ENCODE measurements at places on chromosomes 7 and 10.

DNA sequence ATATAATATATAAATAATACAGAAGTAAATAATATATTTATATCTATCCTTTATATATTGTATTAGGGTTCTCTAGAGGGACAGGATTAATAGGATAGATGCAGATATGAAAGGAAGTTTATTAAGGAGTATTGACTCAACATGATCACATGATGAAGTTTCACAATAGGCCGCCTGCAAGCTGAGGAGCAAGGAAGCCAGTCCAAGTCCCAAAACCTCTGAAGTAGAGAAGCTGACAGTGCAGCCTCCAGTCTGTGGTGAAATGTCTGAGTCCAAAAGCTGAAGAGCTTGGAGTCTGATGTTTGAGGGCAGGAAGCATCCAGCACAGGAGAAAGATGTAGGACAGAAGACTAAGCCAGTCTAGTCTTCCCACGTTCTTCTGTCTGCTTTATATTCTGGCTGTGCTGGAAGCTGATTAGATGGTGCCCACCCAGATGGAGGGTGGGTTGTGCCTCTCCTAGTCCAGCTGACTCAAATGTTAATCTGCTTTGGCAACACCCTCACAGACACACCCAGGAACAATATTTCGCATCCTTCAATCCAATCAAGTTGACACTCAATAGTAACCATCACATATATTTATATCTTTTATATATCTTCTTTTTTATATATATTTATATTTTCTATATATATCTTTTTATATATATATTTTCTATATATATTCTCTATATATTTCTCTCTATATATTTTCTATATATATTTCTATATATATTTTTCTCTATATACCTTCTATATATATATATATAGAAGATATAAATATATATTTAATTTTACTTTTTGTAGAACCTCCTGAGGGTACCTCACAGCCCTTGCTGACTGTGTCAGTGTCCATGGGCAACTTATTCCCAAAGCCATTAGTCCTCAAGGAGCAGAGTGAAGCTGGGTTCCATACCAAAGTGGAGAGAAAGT, 24.6 kb upstream of the AKR1B10 start:
- no peaks in the 10 kb centered on the region for H3K27me3 ChIP-seq
- H3K4me3 ChIP-seq, result no peak overlapping the region
- H3K27ac ChIP-seq, result no peak overlapping the region
- no peak for DNase-seq

DNA sequence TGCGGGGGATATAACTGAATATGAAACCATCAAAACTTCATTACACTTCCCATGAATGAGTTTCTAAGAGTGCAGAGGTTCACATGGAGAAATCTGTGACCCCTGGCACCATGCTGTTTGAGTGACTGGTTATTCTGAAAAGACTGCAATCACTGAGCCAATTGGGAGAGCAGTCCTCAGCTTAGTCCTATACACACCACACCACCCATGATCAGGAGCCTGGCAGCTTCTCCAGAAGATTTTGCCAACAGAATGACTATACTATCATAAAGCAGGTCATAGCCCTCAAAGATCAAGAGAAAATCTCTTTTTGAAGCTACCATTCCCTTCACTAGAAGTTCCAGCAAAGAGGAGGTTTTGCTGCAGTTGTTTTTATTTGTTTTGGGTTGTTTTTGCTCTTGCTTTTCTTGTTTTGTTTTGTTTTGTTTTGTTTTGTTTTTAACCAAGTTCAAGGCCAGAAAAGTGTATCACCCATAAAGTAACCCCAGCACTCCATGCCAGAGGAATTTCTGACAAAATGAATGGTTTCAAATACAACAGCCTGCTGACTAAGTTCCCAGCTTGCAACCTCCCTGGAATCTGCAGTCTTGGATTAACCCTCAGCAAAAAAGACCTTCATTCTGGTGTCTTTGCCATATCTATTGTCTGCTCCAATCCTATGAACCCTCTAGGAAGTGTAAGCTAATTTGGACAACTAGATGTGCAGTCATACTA, 19.7 kb upstream of the HGF start:
- H3K36me3 ChIP-seq, result no peaks in the 10 kb centered on the region
- H3K4me3 ChIP-seq, result no peak overlapping the region
- H3K4me1 ChIP-seq, result no peaks in the 10 kb centered on the region
- H3K27me3 ChIP-seq, result no peaks in the 10 kb centered on the region

DNA sequence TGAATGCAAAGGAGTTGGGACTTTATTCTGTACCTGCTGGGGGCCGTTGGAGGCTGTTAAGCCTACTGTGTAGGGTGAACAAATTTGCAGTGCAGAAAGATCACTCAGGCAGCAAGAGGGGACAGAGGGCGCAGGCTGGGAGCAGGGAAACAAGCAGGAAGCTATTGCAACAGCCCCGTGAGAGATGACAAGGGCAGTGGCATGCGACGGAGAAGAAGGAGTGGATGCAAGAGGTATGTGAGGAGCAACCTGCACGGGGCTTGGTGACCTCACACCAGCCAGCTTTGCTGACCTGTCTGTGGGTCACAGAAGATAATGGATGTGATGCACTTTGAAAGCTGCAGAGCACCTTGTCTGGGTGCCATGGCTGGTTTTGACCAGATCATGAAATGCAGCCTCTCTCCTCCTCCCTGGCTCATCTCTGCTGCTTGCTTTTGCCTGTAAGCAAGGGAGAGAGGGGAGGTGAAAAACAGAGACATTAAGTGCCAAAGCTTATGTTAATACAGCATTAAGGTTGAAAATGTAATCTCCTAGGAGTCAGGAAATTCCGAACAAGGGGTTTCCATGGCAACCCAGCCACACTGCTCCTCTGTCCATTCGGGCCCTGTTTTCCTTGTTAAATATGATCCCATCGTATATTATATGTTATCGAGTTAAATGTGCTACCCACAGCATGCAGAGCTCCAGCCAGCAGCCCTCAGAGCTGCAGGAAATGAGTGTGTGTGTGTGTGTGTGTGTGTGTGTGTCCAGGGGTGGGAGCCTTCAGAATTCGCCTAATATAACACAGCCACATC, 314.3 kb upstream of the ZMIZ1 start:
- H3K4me1 ChIP-seq, result peaks cover 16% of the 10 kb centered on the region
- no peak overlapping the region for H3K4me3 ChIP-seq
- no peak overlapping the region for H3K27ac ChIP-seq
- no peaks in the 10 kb centered on the region for H3K27me3 ChIP-seq
- no peaks in the 10 kb centered on the region for H3K36me3 ChIP-seq

GRCh38 chr7:100211342-100211780, 8.4 kb upstream of the PVRIG start:
- H3K4me3 ChIP-seq, result no peak overlapping the region
- no peak for DNase-seq
- no peaks in the 10 kb centered on the region for H3K36me3 ChIP-seq
- no peaks in the 10 kb centered on the region for H3K27me3 ChIP-seq
- no peak overlapping the region for H3K27ac ChIP-seq

GRCh38 chr10:131876017-131876416, 24.8 kb upstream of the PPP2R2D start:
- H3K36me3 ChIP-seq, result no peaks in the 10 kb centered on the region
- no peak for DNase-seq
- no peak overlapping the region for H3K27ac ChIP-seq
- no peak overlapping the region for H3K4me3 ChIP-seq
- no peaks in the 10 kb centered on the region for H3K27me3 ChIP-seq

DNA sequence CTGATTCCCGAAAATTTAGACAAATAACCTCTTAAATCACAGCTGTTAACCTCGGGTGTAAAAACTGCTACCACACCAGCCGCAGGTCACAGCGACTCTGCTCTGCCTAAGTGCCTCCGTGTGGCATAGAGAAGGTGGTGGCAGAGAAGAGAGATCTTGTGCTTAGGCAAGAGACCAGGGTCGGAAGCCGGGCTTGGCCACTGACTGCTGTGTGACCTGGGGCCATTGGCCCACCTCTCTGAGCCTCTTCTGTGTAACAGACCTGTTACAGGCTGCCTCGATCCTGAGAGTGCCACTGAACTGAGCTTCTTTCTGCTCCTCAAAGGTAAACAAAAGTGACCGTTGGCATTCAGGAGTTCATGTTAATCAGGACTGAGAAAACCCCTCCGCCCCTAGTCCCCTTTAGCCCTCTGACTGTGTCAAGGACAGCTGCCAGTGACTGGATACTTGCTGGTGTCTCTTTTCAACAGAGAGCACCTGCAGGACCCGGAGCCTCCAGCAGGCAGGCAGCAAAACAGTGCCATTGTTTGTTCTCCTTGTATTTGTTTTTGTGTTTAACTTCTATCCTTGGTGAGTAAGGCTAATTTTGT, 36.5 kb downstream of the ZMIZ1 start:
- H3K36me3 ChIP-seq, result peaks cover 13% of the 10 kb centered on the region
- no peak overlapping the region for H3K4me3 ChIP-seq
- DNase-seq, result no peak
- H3K27ac ChIP-seq, result peak overlapping the region; percentile 81

DNA sequence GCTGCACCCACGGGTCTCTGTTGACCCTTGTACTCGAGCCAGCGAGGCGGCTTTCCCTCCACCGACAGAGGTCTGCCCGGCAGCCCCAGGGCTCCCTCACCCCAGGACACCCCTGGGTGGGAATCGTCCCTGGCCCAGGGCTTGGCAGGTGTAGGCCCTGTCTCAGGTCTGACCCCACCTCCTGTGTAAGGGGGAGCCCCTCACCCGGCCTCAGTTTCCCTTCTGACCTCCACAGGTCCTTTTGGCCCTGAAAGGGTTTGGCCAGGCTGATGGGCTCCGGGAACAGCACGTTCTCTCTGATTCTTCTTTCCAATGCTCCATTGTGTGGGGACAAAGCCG, 25.0 kb upstream of the ELFN1 start:
- no peaks in the 10 kb centered on the region for H3K4me1 ChIP-seq
- no peak overlapping the region for H3K27ac ChIP-seq
- no peaks in the 10 kb centered on the region for H3K27me3 ChIP-seq
- no peak overlapping the region for H3K4me3 ChIP-seq
- DNase-seq, result no peak

GRCh38 chr7:107147464-107148393, 21.1 kb upstream of the HBP1 start:
- H3K27me3 ChIP-seq, result no peaks in the 10 kb centered on the region
- H3K4me3 ChIP-seq, result no peak overlapping the region
- DNase-seq, result no peak
- H3K27ac ChIP-seq, result no peak overlapping the region

- no peak overlapping the region for H3K27ac ChIP-seq
- DNase-seq, result no peak
- no peak overlapping the region for H3K4me3 ChIP-seq
- H3K4me1 ChIP-seq, result no peaks in the 10 kb centered on the region
- H3K36me3 ChIP-seq, result no peaks in the 10 kb centered on the region
- H3K27me3 ChIP-seq, result no peaks in the 10 kb centered on the region
Measured at GRCh38 chr10:133024704-133025557, 62.8 kb upstream of the ADGRA1 start.

GRCh38 chr7:78955329-78955728, 498.1 kb downstream of the MAGI2 start:
- DNase-seq, result no peak
- H3K4me1 ChIP-seq, result no peaks in the 10 kb centered on the region
- H3K27me3 ChIP-seq, result no peaks in the 10 kb centered on the region
- no peak overlapping the region for H3K27ac ChIP-seq
- no peaks in the 10 kb centered on the region for H3K36me3 ChIP-seq
- H3K4me3 ChIP-seq, result no peak overlapping the region

GRCh38 chr7:132919771-132920170, 162.1 kb downstream of the CHCHD3 start:
- no peak overlapping the region for H3K27ac ChIP-seq
- no peaks in the 10 kb centered on the region for H3K36me3 ChIP-seq
- no peaks in the 10 kb centered on the region for H3K4me1 ChIP-seq

GRCh38 chr7:3722396-3722922, 421.4 kb downstream of the SDK1 start:
- H3K36me3 ChIP-seq, result no peaks in the 10 kb centered on the region
- no peak for DNase-seq

GRCh38 chr10:70674560-70675495, 2.5 kb downstream of the ADAMTS14 start:
- H3K27ac ChIP-seq, result peak overlapping the region; percentile 21
- no peak for DNase-seq
- no peaks in the 10 kb centered on the region for H3K36me3 ChIP-seq
- no peaks in the 10 kb centered on the region for H3K27me3 ChIP-seq
- no peak overlapping the region for H3K4me3 ChIP-seq

DNA sequence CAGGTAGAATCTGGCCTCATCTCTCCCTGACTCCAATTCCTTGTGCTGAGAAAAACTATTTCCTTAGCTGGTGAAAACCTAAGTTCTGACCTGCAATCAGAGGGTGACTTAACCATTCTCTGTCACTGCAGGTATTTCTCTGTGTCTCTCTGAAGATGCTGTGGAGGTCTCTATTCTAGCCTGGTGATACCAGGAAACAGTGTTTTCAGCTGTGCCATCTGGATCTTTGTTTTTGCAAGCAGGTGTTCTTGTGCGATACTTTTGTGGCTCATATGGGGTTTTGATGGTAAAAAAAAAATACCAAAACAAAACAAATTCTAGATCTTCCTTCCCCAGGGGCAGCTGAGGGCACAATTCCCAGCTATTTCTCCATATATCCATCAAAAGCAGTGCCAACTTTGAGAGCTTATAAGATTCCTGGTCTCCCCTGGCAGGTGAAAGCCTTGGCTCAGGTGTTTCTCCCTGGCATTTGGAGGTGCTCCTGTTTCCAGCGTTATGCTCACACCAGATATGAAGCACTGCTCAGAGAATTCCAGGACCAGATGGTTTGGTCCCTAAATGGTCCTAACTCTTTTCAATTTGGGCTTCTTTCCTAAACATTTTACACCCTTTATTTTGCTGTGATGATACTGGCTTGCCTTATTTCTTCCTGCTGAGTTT, 9.9 kb upstream of the NPVF start:
- H3K4me3 ChIP-seq, result no peak overlapping the region
- H3K27me3 ChIP-seq, result peaks cover 9% of the 10 kb centered on the region
- no peak for DNase-seq
- no peak overlapping the region for H3K27ac ChIP-seq

GRCh38 chr7:22726907-22727713, at the start of gene IL6:
Gene IL6, plus strand, starts transcription at chr7:22727200. Its CDS starts 63 bp downstream, at chr7:22727263.
- no peaks in the 10 kb centered on the region for H3K27me3 ChIP-seq
- peaks cover 9% of the 10 kb centered on the region for H3K4me1 ChIP-seq
- H3K4me3 ChIP-seq, result peak within 1 kb of the TSS; percentile 35
- H3K36me3 ChIP-seq, result no peaks in the 10 kb centered on the region
- peak within 1 kb of the TSS; percentile 62 for H3K27ac ChIP-seq
- no peak for DNase-seq

GRCh38 chr7:93203496-93203895, 22.8 kb downstream of the HEPACAM2 start:
- no peak for DNase-seq
- H3K4me3 ChIP-seq, result no peak overlapping the region
- no peaks in the 10 kb centered on the region for H3K27me3 ChIP-seq
- H3K4me1 ChIP-seq, result no peaks in the 10 kb centered on the region

DNA sequence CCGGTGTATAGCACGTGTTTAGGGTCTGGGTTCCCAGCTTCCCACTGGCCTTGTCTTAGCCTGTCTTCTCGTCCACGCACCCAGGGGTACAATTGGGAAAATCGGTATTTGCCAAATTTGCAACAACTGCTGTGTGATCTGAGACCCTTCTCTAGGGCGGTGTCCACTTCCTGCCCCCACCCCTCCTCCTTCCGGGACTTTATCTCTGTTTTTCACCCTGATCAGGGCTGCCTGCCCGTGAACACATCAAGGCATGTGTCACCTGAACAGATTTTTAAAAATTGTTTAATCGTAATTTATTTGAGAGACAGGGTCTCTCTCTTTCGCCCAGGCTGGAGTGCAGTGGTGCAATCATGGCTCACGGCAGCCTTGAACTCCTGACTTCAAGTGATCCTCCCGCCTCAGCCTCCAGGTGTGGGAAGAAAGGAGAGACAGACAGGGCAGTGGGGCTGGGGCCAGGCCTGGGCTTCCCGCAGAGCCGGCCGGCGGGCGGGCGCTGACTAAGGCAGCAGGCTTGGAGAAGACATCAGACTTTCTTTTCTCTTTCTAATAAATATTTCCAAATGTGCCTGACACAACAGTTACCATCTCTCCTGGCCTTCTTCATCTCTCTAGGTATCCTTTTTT, 27.5 kb downstream of the ELFN1 start:
- no peak overlapping the region for H3K4me3 ChIP-seq
- H3K4me1 ChIP-seq, result no peaks in the 10 kb centered on the region
- no peak overlapping the region for H3K27ac ChIP-seq
- no peaks in the 10 kb centered on the region for H3K27me3 ChIP-seq
- H3K36me3 ChIP-seq, result no peaks in the 10 kb centered on the region
